Brain (organoid and tissue), 16 donors: ENCODE measurements at places on chromosomes 4 and X.

DNA sequence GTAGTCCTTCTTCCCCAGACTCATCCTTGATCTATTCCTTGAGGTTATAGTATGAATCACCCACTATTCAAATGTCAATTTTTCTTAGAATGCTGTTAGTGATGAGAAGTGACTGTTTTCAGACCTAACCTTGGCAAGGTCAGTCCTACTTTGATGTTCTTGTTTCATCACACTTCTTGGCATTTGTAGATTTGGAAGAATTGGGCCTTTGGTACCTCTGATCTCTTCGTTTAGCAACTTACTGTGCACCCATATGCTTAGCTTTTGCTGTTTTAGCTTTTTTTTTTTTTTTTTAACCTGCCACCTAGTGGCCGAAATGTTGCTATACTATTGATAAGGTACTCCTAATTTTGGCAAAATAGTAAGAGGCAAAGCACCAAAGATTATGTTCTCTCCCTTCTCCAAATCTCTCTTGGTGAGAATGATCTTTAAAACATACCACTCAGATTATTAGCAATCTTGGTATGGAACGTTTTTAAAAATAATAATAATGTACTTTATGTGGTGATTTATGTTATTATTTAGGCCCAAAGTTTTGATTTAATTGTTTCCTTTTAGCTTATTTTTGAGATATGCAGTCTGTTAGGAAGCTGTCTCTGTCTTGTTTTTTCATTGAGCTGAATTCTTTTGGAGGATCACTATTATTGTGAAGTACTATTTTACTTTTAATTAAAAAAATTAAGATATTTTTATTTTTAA is 16.6 kb downstream of the DCK start:
- DNase-seq = peak; percentile 36

DNA sequence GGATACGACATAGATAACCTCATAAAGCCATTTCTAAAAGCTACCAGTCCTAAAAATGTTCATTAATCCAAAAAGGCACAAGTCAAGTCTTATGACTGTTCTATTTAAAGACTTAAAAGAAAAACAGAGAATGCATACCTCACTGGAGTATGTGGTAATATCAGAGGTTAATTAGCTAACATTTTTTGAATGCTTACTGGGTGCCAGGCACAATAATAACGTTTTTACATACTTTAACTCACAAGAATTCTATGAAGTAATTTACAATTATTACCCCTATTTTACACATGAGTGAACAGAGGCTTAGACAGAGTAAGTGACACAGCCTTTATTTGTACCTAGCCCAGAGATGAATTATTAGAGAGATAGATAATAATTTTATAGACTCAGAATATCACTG is 207.5 kb downstream of the PDGFC start:
- no peak for DNase-seq

DNA sequence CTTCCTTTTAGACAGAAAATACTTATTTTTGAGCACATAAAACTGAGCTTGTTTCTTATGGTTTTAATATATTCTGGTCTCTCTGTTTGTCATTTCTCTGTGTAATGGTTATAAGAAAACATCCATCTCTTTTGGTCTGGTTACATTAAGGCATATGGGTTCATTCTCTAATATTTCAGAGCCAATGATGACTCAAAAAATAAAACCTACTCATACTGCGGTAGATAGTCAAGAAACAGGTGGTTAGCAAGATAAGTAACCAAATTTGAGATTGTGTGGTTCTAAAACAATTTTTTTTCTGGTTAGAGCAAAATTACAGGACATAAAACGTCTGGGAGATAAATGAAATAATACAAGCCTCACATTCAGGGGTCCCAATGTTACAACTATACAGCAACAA is 654.5 kb downstream of the STIM2 start:
- DNase-seq = no peak

DNA sequence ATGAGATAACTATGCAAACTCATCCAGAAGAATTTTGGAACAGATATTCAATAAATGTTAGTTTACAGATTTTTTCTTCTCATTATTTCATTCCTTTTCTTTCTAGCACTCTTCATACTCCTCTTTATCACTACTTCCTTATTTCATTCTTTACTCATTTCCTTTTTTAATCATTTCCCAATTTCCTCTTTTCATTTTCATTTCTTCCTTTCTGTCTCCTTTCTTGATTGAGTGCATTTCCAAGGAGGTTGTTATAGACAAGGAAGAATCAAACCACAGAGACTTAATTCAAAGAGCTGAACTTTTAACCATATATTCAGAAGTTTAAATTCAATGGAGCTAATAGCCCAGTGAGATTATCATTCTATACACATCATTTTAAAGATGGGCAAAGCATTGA is 600.7 kb downstream of the ARAP2 start:
- no peak for DNase-seq

GRCh38 chrX:45011131-45011530 is 138.1 kb downstream of the KDM6A start:
- no peak for DNase-seq

DNA sequence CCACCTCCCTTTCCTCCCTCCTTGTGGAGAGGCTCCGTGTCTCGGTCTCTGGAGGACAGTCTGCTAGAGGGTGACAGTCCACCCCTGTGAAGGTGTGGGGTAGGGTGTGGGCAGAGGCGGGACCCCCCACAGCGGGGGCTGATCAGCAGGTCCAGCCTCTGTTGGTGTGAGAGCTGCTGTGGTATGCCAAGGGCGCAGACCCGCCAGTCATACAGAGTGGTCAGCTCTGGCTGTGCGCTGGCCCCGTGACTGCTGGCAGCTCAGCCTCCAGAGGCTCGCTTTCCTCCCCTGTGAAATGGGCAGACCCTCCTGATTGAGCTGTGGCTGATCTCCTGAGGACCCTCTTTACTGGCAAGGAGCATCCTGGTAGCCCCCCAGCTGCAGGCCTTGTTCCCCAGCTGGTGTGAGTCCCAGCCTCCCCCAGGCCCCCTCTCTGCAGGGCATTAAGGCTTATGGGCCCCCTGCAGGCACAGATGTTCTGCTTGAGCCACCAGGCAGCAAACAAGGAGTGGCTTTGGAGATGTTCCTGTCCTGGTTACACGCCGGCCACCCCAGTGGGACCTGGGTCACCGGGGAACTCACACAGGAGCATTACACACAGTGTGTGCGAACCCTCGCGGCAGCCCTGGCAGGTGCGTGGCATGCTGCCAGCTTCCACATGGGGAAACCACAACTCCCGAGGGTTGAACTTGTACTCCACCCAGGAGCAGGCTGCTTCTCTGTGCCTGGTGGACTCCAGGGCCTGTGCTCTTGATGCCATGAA is 76.8 kb downstream of the PPP2R2C start:
- no peak for DNase-seq

- no peak for DNase-seq
Measured at GRCh38 chrX:129682979-129683378, 28.2 kb upstream of the APLN start.

- no peak for DNase-seq
Measured at GRCh38 chrX:107374831-107375230, 74.6 kb upstream of the FRMPD3 start.

DNA sequence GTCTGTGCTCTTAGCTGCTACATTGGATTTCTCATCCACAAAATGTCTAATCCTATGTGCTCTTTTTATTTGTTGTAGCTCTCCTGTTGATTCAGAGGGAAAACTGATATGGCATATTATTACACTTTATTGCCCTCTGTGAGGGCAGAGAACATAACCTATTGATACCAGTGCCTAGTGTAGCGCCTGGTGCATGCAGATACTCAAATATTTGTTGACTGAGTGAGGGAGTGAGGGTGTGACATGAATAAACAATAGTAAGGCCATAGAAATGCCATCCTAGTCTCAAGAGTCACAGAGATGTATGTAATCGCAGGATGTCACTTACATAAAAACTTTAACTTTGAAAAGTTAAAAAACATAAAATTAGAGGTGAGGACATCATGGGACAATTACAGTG is 159.1 kb downstream of the SHROOM3 start:
- no peak for DNase-seq

- DNase-seq = no peak
Measured at GRCh38 chrX:15744181-15744867, 6.3 kb downstream of the CA5B start.

DNA sequence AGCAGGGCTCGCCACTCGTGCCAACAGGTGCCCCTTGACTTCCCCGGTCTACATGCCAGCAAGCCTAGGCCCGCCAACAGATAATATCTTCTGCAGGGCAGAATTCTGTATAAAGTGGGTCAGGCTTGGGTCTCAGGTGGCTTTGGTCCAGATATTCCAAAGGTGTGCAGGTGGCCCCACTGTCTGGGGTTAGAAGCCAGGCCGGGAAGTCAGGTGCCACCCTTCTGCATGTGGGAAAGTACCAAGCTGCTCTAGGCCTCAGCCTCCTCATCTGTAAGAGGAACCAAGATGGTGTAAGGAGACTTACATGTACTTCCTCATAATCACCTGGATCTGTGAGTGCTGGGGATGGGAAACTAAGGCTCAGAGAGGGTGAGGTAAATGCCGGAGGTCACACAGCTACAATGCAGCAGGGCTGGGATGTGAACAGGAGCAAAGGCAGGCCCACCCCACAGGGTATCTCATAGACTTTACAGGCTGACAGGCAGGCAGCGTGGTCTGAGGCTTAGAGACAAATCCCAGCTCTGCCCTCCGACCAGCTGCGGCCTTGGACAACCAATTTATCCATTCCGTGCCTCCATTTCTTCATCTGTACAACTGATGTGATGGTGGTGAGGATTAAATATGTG is 35.9 kb downstream of the WDR1 start:
- no peak for DNase-seq

- DNase-seq = no peak
Measured at GRCh38 chr4:63983224-63983623, 426.0 kb downstream of the TECRL start.

DNA sequence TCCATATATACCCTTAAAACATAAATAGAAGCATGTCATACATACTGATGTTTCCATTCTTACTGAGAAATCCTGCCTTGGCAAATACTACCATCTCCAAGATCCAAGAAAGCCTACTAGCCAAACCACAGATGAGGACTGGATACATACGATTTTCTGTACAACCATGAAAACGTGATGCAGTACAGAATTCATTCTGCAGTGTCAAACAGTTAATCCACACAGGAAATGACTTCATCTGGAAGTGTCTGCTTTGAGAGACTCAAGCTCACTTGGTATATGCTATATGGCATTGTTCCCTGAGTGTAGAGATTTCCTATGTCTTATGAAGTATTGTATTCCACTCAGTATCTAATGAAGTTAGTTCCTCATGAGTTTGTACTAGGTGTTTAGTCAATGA is 94.3 kb downstream of the CT47B1 start:
- DNase-seq = peak; percentile 32

GRCh38 chr4:149343614-149344013 is 472.0 kb downstream of the IQCM start:
- DNase-seq = no peak
